Right lung (tissue), 10 donors: ENCODE measurements at places on chromosomes 2 and 18. TPM values are rescaled to one million over a fixed set of nuclear protein-coding genes. Genes with fewer than 3 reads are reported as not detected.

NT5DC4 gene
- not detected for polyA plus RNA-seq

DTYMK gene
- 54.2 TPM for polyA plus RNA-seq

CHRND gene
- not detected for polyA plus RNA-seq

KLHL41 gene
- 1.2 TPM for polyA plus RNA-seq

NT5C1B gene
- 1.6 TPM for polyA plus RNA-seq

LGALSL gene
- polyA plus RNA-seq = 118 TPM

PSMA8 gene
- not detected for polyA plus RNA-seq

ABHD1 gene
- 1.0 TPM for polyA plus RNA-seq

MARCO gene
- polyA plus RNA-seq = not detected

TGIF1 gene
- 78.9 TPM for polyA plus RNA-seq

L3MBTL4 gene
- polyA plus RNA-seq = 7.1 TPM

IL1F10 gene
- not detected for polyA plus RNA-seq

HJURP gene
- 48.8 TPM for polyA plus RNA-seq

TEX51 gene
- polyA plus RNA-seq = not detected

MC2R gene
- not detected for polyA plus RNA-seq

RUFY4 gene
- polyA plus RNA-seq = 0.30 TPM

GPR35 gene
- polyA plus RNA-seq = 2.7 TPM

DPP10 gene
- 3.5 TPM for polyA plus RNA-seq

KCNJ13 gene
- polyA plus RNA-seq = 4.1 TPM

SPATS2L gene
- 90.3 TPM for polyA plus RNA-seq

COL4A3 gene
- 10.0 TPM for polyA plus RNA-seq

RAPGEF4 gene
- 12.6 TPM for polyA plus RNA-seq

SYT4 gene
- polyA plus RNA-seq = 0.68 TPM

SAG gene
- 0.17 TPM for polyA plus RNA-seq

DES gene
- polyA plus RNA-seq = 46.4 TPM

HS6ST1 gene
- polyA plus RNA-seq = 42.3 TPM

CCDC88A gene
- polyA plus RNA-seq = 129 TPM

SMAD7 gene
- polyA plus RNA-seq = 55.0 TPM

RGPD8 gene
- 5.6 TPM for polyA plus RNA-seq

COL3A1 gene
- 1,130 TPM for polyA plus RNA-seq

UNC50 gene
- 52.1 TPM for polyA plus RNA-seq

ACOXL gene
- 5.6 TPM for polyA plus RNA-seq

TRIP12 gene
- polyA plus RNA-seq = 192 TPM

AMER3 gene
- 0.07 TPM for polyA plus RNA-seq

TRIM43 gene
- not detected for polyA plus RNA-seq

TMEM247 gene
- not detected for polyA plus RNA-seq

MTCL1 gene
- polyA plus RNA-seq = 16.7 TPM

PRKAG3 gene
- polyA plus RNA-seq = 0.76 TPM

PMAIP1 gene
- 1.4 TPM for polyA plus RNA-seq

RAB17 gene
- polyA plus RNA-seq = 13.6 TPM

PSMG2 gene
- polyA plus RNA-seq = 74.4 TPM
